Activated CD4-positive, CD25-positive, alpha-beta regulatory T cell treated with anti-CD3 and anti-CD28 coated beads, Interleukin-2, amount 50 U/mL, for 72 hours (primary cell): ENCODE measurements at places on chromosomes 6 and 20.

- DNase-seq, result no peak
These were observed 157.8 kb downstream of the RCAN2 start for GRCh38 chr6:46333481-46333880.

DNA sequence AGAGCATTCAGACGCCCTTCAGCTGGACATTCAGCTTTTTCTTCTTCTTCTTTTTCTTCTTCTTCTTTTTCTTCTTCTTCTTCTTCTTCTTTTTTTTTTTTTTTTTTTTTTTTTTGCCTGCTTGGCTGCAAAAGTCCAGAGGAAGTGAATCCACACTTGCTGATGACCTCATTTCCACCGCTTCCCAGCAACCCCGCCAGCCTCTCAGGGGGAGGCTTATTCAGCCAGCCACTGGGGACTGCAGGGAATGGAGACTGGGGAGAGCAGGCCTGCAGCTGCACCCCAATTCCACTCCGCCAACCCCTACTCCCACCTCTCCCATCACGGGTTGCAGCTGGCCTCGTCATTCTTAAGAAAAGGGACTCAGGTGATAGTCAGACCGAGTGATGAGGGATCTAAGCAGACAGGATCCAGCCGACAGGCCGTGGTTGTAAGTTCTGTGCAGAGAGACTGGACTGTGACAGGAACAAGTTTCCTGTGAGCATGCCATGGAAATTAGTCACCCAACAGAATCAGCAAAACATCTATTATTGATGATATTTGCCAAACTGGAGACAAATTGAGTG lies 59.0 kb upstream of the QKI start:
- DNase-seq, result no peak

GRCh38 chr6:131635384-131636340 lies 1.4 kb upstream of the ENPP3 start:
- no peak for DNase-seq

- DNase-seq, result no peak
These were observed 46.3 kb downstream of the EZR start for GRCh38 chr6:158772851-158773371.

DNA sequence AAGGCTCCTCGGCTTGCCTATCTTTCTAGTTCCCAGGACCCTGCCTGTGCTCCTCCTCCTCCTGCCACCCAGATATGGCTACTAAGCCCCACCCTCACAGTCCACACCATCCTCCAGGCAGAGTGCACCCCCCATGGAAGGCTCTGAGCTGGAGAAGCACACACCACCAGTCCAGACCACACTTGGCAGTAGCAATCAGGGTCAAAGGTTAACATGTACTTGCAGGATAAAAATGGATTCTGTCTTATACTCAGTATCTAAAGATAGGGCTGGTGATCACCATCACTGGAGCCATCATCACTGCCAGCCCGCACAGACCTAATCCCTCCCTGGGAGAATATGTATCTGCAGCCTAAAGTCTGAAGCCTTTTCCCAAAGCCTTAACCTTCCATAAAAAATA lies 83.4 kb downstream of the PRKN start:
- no peak for DNase-seq

- DNase-seq, result no peak
These were observed 260.0 kb downstream of the FARS2 start for GRCh38 chr6:5521322-5521721.
